Stimulated activated naive CD8-positive, alpha-beta T cell treated with anti-CD3 and anti-CD28 coated beads, Interleukin-15, amount 100 ng/mL, for 72 hours (primary cell): ENCODE measurements at places on chromosomes 11 and 22.

DNA sequence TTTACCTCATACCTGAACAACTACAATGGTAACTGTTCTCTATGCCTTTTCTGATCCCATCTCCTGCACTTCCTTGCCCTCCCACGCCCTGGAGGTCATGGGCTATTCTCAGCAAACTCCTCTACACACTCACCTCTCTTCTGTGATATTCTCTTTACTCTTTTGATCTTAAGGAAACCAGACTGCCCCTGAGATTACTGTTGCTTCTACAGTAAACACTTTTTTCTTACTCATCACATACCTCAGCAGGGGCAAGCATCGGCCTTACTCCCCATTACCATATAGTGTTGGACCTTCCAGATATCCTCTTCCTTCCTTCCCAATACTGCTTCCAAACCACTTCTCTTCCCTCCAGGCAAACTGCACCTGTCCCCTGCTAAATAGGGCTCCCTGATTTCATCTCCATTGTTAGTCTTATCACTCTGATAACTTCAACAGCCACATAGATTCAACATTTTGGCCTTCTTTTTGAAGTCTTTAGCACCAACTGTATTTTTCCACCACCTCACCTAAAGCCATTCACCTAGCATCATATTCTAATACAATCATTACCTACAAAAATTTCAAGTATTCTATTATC lies 141.2 kb downstream of the RBFOX2 start:
- no peak for DNase-seq

- DNase-seq, result no peak
Measured at GRCh38 chr22:33022231-33022630, 36.0 kb downstream of the SYN3 start.

DNA sequence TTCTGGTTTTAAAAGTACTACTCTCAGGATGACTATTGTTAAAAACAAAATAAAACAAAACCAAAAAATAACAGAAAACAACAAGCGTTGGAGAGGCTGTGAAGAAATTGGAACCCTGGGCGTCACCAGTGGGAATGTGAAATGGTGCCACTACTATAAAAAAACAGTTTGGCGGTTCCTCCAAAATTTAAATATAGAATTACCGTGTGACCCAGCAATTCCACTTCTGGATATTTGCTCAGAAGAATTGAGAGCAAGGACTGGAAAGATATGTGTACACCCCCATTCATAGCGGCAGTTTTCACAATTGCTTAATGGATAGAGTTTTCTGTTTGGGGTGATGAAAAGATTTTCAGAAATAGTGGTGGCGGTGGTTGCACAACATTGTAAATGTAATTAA lies 8.6 kb downstream of the APOA4 start:
- no peak for DNase-seq

DNA sequence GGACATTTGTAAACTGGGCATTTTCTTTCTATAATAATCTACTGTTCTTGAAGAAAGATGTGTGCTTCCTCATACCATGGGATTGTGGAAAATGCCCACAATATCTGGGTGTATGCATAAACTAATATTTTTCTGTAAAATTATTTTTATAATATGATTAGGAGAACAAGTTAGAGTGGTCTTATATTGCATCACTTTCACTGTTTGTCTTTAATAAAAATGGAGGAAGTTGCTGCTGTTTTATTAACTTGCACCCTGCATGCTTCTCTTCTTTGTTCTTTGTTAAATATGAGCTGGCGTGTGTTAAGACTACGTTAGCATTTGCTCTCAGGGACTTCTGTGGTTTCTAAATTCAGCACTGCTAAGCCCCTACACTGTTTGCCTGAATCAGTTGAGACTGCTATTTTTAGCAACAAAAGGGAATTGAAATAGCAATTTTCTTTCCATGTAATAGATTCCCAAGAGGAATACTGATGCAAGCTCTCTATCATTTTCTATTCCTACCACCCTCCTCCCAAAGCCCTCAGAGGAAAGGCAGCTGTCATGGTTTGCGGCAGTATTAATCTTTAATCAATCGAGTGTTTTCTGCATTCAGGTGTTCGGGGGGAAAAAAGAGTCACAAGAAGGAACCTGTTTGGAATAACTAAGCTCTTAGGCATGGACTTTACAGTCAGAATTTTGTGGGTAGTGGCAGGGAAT lies 56.1 kb downstream of the HSD17B12 start:
- no peak for DNase-seq

DNA sequence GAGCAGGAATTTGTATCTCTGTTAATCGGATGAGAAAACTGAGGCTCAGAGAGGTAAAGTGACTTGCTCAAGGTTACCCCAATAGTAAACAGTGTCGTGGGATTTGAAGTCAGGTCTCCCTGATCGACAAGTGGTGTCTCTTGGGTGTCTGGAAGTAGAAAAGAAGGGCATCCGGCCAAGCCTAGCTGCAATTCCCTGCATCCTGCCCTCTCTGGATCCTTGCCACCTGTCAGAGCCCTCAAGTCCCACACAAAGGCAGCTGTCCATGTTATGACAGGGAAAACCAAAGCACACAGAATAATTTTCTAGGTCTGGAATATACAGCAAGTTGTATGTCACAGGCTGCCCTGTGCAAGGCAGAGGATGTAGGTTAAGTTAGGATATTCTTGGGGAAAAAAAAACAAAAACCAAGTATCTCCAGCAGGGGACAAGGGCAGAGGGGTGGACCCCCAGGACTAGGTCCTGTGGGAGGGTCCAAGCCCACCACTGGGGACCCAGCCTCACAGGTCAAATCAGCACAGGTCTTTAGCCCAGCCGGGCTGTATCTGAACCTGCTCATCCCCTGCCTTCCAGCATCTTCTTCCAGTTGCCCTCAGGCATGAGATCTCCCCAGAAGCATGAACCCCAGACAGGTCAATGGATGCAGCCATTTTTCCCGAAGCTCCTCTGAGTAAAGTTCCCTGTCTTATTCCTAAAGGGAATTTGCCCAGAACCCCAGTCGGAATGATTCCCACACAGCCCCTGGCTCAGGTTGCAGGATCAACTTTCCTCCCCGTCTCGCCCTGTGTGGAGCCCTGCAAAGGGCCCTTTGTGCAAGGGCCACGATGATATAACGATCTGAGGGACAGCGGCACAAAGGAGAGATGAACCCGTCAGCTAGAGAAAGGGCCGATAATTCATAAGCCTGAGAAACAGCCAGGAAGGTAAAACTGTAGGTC lies 15.0 kb downstream of the USH1C start:
- DNase-seq, result no peak

DNA sequence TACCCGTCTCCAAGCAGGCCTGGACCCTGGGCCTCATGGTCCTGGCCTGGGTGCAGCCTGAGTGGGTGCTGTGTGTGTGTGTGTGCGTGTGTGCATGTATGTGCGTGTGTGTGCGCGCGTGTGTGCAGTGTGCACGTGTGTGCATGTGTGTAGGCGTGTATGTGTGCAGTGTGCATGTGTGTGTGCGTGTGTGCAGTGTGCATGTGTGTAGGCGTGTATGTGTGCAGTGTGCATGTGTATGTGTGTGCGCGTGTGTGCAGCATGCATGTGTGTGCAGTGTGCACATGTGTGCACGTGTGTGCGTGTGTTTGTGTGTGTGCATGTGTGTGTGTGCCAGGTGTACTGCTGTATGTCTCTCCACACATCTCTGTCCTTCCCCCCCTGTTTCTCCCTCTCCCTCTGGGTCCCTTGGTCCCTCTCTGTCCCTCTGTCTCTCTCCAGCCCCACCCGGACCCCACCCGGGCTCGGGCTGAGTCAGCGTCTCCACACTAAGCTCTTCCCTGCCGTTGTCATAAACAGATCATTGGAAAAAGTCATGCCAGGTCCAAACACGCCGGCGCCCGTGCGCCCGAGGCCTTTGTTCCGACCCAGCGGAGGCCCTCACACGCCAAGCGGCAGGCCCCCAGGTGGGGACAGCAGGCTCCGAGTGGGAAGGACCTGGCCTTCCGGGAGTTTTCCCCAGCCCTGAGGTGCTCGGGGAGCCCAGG lies 34.0 kb downstream of the WNT7B start:
- DNase-seq, result no peak

- DNase-seq, result no peak
Measured at GRCh38 chr11:8512547-8512946, 81.5 kb downstream of the STK33 start.

DNA sequence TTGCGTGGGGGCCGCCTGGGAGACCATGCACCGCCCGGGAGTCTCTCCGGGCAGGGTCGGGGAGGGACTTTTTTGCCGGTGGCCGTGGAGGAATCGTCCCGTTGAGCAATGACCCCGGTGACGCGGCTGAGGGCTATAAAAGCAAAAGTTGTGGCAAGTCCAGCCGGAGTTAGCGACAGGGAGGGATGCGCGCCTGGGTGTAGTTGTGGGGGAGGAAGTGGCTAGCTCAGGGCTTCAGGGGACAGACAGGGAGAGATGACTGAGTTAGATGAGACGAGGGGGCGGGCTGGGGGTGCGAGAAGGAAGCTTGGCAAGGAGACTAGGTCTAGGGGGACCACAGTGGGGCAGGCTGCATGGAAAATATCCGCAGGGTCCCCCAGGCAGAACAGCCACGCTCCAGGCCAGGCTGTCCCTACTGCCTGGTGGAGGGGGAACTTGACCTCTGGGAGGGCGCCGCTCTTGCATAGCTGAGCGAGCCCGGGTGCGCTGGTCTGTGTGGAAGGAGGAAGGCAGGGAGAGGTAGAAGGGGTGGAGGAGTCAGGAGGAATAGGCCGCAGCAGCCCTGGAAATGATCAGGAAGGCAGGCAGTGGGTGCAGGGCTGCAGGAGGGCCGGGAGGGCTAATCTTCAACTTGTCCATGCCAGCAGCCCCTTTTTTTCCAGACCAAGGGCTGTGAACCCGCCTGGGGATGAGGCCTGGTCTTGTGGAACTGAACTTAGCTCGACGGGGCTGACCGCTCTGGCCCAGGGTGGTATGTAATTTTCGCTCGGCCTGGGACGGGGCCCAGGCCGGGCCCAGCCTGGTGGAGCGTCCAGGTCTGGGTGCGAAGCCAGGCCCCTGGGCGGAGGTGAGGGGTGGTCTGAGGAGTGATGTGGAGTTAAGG lies at the start of gene NEAT1:
Gene NEAT1, plus strand, starts transcription at position 166 of the 883 bp plus-strand sequence.
- peak; percentile 97 for DNase-seq

DNA sequence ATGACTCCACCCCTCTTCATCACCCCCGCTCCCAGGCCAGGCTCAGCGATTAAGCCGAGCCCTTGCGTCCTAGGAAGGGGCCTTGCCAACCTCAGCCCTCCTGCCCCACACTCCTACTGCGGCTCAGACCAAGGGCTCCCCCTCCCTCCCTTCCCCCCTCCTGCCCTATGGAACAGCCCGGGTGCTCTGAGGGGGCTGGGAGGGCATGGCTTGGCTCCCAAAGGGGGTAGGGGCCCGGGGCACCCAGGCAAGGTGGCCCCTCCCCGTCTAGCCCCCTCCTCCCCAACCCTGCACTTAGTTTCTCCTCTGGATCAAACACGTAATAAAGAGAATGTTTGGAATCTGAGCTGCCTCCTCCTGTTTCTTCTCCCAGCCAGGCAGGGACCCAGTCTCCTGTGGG lies 6.3 kb downstream of the RCOR2 start:
- DNase-seq, result no peak

GRCh38 chr11:59429924-59430516 lies 3.8 kb upstream of the OR5A2 start:
- peak; percentile 45 for DNase-seq

DNA sequence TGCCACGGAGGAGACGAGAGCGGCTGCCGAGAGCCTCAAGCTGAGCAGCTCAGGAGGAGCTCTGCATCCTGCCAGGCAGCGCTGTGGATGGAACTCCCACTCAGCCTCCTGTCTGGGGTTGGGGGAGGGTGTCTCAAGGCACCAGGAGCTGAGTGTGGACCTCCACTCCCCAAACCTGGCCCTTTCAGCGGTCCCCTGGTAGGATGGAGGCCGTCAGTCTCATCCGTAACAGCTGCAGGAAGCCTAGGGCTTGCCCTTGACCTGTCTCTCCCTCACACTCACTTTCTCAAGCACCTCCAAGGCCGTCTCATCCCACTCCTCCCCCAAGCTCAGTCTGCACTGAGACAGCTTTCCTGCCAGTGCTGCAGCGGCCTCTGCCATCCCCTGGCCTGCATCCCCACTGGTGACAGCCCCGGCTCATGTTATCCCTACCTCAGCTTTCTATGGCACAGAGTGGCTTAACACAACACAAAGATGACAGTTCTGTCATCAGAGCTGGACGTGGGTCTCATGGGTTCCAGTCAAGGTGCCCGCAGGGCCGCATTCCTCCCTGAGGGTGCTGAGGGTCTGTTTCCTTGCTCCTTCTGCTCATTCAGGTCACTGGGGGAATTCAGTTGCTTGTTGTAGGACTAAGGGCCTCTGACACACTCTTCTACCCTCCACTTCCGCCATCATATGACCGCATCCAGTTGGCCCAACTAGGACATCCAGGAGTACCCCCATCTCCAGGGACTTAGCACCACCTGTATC lies 341.9 kb upstream of the B3GAT1 start:
- DNase-seq, result no peak

DNA sequence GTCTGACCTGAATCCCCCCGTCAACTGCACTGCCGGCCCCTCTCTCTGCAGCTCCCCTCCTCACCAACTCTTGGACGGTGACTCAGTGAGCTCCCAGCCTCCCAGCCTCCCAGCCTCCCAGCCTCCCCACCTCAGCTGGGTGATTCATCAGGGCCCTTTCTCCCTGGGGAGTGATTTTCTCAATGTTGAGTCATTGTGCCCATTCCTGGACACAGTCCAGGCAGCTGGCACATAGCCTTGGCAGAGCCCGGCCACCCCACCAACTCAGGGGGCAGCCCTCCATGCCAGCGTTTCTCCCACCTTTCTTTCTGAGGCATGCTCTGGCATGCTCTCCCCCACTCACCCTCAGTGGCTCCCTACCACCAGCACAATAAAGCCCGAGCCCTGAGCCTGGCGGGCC lies 30.7 kb downstream of the PDE2A start:
- DNase-seq, result no peak

DNA sequence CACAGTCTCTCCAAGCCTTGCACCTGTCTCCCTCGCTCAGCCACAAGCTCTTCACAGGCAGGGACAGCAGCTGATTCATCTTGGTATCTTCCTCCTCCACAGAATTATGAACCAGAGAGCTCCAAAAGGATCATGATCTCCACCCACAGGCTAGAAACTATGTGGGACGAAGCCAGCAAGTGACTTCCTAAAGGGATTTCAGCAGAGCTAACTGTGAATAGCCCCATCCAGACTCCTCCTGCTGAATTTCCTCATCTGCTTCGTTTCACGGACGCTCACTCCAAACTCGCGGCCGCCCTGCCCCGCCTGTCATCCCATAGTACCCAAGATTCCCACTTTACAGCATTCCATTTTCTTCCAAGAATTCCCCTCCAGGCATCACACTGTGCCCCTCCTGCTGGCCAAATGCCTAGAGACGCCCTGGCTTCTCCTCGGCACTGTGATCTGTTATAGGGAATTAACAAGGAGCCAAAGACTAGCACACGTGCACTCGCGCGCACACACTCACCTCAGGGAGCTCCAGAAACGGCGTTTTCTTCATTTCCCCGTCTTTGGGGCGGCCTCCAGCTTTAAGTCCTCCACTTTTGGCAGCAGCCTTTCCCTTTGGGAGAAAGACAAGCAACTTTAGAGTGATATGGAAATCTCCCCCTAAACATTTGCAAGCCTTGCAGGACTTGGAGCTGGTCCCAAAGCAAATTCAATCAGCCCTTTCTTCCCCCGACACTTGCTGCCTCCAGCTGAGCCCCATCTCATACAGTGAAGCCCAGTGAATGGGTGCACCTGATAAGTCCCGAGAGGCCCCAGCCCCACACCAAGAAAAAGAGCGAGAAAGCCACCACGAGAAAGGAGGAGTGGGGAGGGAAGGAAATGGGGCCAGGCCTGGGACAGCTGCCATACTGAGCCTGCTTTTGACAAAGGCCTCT lies 35.5 kb downstream of the SPATA19 start:
- DNase-seq, result no peak

GRCh38 chr22:30433773-30434172 lies 8.2 kb downstream of the MTFP1 start:
- DNase-seq, result no peak
